ACHN (cell line): ENCODE measurements at places on chromosomes 3 and 15.

DNA sequence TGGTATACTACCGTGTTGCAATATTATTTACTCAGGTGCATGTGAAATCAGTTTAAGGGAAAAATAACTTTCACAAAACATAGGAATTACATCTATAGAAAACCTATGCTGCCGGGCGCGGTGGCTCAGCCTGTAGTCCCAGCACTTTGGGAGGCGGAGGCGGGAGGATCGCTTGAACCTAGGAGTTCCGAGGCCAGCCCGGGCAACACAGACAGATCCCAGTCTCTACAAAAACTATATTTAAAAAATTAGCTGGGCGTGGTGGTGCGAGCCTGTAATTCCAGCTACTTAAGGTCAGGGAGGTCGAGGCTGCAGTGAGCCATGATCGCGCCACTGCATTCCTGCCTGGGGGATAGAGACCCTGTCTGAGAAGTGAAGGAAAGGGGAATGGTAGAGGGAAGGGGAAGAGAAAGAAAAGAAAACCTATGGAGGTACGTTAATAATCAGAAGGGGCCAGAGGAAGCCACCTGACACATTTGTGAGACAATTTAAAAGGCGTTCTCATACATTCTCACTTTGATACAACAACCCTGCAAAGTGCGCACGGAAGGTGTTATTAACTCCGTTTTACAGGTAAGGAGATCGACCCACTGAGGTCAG, 456 bp upstream of the TMEM62 start:
- no peak for DNase-seq

- DNase-seq, result no peak
Measured at GRCh38 chr3:99656624-99657023, 18.2 kb downstream of the COL8A1 start.

- no peak for DNase-seq
Measured at GRCh38 chr3:164683489-164683888, 394.8 kb downstream of the SI start.

DNA sequence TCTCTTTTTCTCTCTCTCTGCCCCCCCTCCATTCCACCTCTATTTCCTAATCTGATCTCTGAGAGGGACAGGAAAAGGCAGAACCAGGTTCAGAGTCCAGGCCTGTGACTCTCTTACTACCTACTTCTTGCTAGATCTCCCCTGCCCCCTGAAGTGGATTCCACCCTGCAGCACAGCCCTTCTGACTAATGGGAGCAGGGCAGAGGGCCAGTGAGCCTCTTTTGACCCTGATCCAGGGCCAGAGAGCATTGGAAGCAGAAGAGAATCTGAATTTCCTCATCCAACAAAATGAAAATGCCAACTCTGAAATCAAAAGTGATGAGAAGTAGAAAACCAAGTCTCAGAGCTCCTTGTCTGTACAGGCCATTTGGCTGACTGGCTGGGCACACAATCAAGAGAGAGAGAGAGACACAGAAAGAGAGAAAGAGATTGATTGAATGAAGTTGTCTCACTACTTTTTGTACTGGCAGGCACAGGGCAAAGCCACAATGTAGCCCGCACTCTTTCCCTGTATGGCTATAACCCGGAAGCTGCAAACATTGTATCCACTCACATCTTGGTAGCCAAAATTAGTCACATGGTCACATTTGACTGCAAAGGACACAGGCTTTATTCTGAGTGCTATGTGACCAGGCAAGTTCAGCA, 31.6 kb upstream of the GLCE start:
- DNase-seq, result no peak

DNA sequence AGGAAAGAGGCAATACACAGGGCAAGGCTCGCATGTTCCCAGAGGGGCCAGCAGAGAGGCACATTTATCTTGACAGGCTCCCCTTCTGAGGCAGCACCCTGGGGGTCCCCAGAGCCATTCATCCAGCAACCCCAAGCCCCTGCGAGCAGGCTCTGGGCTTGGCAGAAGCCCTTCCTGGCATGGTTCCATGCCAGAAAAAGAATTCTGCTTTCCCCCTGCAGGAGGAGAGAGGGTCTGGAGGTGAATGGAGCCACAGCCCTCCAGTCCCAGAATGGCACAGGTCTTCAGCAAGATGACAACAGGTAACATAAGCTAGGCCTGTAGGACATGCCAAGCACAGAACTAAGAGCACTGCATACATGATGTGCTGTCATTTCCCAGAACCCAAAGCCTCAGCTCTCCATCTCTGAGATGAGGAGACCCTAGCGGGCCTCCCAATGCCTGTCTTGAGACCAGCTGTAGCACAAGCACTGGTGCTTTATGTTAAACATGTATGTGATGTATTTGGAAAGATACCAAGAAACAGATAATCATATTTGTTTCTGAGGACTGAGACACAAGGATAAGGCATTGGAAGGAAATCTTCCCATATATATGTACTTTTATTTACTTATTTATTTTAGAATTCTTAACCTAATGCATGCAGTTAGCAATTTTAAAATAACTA, 121.6 kb downstream of the ALDH1A2 start:
- DNase-seq, result no peak

GRCh38 chr3:13110678-13111116, 37.5 kb upstream of the IQSEC1 start:
- DNase-seq, result no peak

DNA sequence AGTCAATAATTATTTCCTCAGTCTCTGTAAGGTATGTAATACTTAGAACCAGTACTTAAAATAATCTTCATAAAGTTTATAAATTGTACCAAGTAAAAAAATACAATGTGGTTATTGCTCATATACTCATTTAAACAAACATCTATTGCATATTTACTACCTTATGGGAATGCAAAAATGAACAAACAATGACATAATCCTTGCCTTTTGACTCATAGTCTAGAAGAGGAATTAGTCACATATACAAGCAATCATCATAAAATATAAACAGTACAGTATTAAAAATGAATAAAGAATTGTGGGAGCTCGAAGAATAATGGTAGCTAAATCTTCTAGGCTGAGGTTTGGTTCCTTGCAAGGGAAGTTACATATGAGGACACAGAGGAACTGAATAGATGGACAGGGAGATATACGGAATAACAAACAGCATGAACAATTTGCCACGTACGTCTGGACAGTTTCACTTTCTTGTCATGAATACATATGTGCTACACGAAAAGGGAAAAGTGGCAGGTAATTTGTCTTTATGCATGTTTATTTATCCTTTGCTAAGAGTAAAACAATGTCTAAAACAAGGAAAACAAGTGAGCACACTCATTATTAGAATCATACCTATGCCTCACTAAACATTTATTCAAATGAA, 17.2 kb downstream of the IMPG2 start:
- DNase-seq, result no peak

DNA sequence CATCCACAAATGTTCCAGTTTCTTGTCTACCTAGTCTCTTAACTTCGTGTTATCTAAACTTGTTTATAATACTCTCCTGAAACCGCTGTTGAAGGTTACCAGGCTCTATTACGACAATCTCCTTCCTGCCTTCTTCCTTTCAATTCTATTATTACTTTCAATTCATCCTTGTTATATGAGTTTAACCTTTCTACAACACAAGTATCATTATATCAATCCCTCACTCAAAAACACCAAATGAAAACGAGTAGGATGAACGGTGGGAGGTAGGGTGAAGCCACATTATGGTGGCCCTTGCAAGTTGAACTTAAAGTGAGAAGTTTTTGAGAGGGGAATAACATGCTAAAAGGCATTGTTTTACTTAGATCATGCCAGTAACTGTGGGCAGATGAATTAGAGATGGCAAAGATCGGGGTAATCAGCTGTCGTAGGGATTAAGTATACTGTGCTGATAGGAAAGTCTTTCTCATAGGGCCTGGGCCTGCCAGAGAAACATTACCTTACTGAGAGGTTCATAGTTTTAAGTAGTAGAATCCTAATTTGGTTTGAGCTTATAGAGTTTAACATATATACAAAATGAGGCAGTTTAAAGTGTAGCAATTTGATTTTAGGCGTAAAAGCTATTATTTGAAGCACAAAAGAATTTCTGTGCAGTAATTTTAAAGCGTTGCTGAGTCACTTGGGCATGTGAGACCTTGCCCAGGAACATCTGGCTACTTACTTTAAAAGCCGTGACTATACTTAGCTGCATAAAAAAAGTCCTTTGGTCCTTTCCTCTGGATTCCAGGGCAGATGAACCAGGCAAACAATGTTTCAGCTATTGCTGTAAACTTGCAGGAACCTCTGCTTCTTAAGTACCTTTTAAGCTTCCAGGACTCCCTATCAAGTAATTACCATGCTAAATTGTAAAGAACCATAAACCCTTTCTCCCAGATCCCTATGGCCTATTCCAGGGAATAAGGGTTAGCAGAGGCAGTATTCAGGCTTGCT, 3.3 kb upstream of the CEP97 start:
- DNase-seq, result no peak

- DNase-seq, result no peak
Measured at GRCh38 chr3:75180235-75180944, 483.7 kb upstream of the FRG2C start.

DNA sequence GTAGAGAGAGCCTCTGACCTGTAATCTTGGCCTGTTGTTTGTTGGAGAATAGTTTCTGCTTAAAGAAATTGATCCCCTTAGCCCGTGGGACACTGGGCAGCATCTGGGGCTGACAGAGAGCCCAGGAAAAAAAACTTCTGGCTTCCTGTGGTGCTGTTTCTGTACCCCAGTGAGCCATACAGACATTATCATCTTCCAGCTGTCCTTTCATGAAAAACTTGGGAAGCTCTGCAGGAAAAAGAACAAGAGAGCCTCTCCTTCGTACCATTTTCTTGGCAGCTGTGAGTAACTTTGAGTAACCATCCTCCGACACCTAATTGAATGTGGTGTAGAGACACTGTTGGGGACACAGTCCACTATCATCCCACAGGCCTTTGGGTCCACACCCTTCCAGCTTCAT, 333.0 kb downstream of the SHQ1 start:
- no peak for DNase-seq

DNA sequence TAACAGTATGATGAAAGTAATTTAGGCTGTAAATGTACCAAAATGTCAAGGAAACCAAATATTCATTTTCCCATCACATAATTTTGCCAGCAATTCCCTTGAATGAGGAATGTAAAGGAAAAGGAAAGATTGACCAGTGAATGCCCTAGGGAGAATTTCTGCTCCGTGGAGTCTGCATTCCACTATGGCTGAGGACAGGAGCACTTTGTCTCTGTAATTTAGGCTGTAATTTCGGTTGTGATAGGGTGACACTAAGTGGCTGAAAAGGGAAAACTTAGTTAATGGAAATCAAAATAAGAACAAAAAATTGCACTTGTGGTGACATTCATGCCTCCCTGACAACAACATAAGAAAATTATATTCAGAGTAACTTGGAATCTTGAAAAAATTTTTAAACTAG, 8.3 kb upstream of the TMEM207 start:
- DNase-seq, result peak; percentile 45

- no peak for DNase-seq
Measured at GRCh38 chr15:79030470-79030869, 60.1 kb downstream of the RASGRF1 start.

DNA sequence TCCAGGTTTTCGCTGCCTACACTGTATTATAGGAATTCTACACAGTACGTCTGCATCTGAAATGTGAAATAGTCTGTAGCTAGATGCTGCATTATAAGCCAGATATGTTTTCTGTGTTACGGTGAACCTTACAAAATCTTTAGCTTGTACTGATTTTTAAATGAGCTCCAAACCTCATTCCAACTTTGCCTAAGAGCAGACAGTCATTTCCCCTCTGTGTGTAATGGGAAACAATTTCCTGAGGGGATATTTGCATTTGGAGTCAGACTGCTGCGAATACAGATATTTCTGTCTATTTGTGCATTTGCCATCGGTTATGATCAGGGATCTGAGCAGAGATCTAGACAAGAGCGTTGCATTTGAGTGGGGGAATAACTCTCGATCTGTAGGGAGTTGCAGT, 37.5 kb downstream of the ARNT2 start:
- no peak for DNase-seq

- DNase-seq, result peak; percentile 91
Measured at GRCh38 chr3:4751502-4752101, 227.6 kb upstream of the BHLHE40 start.

DNA sequence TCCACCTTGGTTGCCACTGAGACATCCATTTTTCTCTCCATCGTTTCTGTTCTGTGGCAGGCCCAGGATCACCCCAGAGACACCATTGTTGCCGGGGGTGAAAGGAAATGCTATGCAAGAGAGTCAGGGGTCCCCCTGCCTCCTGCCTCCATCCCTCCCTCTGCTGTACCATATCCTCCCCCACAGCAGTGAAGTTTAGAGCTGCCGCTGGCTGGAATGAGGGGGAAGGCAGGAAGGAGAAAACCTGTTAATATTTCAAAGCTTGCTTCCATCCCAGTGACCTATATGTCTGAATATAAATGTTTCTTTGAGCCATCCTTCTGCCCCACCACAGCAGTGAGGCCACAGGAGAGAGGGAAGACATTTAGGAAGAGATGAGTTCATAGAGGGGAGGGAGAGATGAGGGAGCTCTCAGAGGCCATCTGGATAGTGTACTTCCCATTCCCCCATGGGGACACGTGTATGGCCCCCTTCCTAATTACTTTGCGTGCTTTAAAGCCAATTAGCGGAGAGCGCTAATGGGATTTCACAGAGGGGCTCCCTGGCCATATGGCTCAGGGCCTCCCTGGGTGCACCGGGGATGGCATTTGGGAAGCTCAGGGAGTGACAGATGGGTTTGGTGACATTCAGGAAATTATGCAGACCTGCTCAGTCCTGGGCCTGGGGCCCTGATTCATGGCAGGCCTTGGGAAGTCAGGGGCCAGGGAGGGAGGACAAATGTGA, 40.4 kb upstream of the CHRNB4 start:
- no peak for DNase-seq

- no peak for DNase-seq
Measured at GRCh38 chr3:193865339-193865738, 270.6 kb upstream of the HES1 start.

DNA sequence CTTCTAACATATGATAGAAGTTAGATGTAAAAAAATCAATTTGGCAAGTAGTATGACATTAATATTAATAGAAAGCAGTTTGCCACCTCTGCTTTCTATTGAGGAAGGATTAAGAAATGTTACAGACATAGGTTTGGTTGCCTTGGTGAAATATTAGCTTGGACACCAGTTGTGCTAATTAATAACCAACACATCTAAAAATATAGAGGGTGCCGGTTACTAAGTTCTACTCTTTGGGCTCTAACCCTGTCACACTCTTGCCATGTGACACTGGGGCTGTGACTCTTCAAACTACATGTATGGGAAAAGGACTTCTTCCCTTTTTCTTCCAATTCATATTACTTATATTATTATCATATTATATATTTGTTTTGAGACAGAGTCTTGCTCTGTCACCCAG, 64.4 kb downstream of the TRIM71 start:
- no peak for DNase-seq

DNA sequence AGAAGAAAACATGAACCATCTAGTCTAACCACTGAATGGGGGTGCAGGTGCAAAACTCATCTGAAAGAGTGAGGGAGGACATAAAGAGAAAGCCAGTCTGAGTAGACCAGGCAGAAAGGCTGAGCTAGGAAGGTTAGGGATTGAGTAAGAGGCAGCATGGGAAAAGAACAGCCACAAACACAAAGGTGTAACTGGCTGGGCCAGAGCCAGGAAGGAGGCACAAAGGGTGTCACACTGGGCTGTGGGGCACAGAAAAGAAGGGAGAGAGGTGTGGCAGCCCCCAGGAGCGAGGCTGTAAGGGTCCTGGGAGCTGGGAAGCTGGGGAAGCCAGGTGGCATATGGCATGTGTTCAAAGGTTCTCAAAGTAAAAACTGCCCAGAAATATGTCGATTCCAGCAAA, 18.7 kb downstream of the IGSF11 start:
- no peak for DNase-seq

GRCh38 chr3:156417559-156418132, 137.3 kb downstream of the SSR3 start:
- DNase-seq, result no peak
